Activated T-helper 1 cell treated with anti-CD3 and anti-CD28 coated beads, Interleukin-12 subunit alpha, Interleukin-12 subunit beta, Interleukin-2, Interleukin-4 antibody, amounts not matched to agents 30 ng/mL and 10 ng/mL and 1 ng/mL, durations not matched to agents 14 hours and 24 hours and 36 hours (primary cell): ENCODE measurements at places on chromosomes 4 and X. TPM values are rescaled to one million over a fixed set of nuclear protein-coding genes. Genes with fewer than 3 reads are reported as not detected.

The LGI2 gene
- total RNA-seq = not detected in 2 replicates

The FOXP3 gene
- 14.3 and 14.4 TPM in 2 replicates for total RNA-seq

The NEK1 gene
- total RNA-seq = 9.1 and 11.6 TPM in 2 replicates

The RTL5 gene
- 0.26 and 0.29 TPM in 2 replicates for total RNA-seq

The CCSER1 gene
- not detected in 2 replicates for total RNA-seq

The ABHD18 gene
- total RNA-seq = 18.3 and 18.5 TPM in 2 replicates

The MAGEE2 gene
- total RNA-seq = not detected in 2 replicates

The HMX1 gene
- not detected in 2 replicates for total RNA-seq

The SLC9A6 gene
- 12.7 and 13.4 TPM in 2 replicates for total RNA-seq

The SLC10A6 gene
- not detected in 2 replicates for total RNA-seq

The PNPLA4 gene
- 5.2 and 7.1 TPM in 2 replicates for total RNA-seq

The RNF150 gene
- total RNA-seq = 0.07 TPM in 1 of 2 replicates, not detected in the other

The FGFR3 gene
- total RNA-seq = 0.29 and 0.39 TPM in 2 replicates

The PAGE5 gene
- not detected in 2 replicates for total RNA-seq

The HPGD gene
- total RNA-seq = 2.6 and 3.1 TPM in 2 replicates

The TREX2 gene
- 0.83 and 1.3 TPM in 2 replicates for total RNA-seq

The CXCL11 gene
- not detected in 2 replicates for total RNA-seq

The IDH3G gene
- 68.4 and 69.7 TPM in 2 replicates for total RNA-seq

The FAT4 gene
- not detected in 2 replicates for total RNA-seq

The TLR7 gene
- total RNA-seq = 0.07 and 0.10 TPM in 2 replicates

The KLF8 gene
- 6.3 and 6.7 TPM in 2 replicates for total RNA-seq

The IL15 gene
- total RNA-seq = 0.67 and 1.8 TPM in 2 replicates

The CORIN gene
- not detected in 2 replicates for total RNA-seq

The SPOCK3 gene
- total RNA-seq = not detected in 2 replicates

The STK32B gene
- not detected in 2 replicates for total RNA-seq

The BMX gene
- not detected in 2 replicates for total RNA-seq
